ENCODE measurements at places on chromosomes 5 and 9.

- no peak for DNase-seq
These were observed 48.6 kb downstream of the PSMB7 start for GRCh38 chr9:124366476-124367220.

DNA sequence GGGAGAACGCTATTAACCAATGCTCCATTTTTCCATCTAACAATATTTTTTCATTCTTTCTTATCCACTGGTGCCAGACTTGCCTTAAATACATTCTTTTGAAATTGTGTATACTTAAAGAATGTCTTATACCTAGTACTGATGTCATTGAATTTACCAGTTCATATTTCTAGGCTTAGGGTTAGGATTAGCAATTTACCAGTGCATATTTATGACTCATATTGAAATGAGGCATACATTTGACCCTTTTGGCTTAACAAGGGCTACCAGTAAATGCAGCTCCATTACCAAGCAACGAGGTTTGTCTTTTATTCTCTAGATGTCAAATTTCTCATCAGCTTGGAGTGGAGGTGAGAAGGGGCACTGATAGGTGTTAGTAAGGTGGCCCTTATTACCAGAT lies 89.5 kb downstream of the CDH9 start:
- no peak for DNase-seq

DNA sequence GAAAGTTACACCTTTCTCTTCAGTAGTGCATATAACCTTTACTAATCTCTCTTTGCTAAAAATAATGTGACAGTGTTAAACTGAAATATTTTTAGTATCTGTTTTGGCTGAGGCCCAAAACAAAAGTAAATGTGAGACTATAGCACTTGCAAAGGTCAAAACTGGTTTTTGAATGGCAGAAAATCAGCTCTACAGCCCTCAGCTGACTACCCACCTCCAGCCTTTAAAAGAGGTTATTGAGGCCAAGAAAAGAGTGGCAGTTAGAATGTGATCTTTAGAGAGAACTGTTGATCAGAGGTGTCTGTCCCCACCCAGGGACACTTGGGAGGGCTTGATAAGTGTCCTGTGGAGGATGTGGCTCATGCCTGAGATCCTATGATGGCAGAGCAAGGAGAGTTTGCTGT lies 30.9 kb downstream of the PRKACG start:
- no peak for DNase-seq

- no peak for DNase-seq
These were observed 9.8 kb upstream of the PHYKPL start for GRCh38 chr5:178242416-178242815.

- no peak for DNase-seq
These were observed 49.4 kb downstream of the PLK2 start for GRCh38 chr5:58410441-58410840.

DNA sequence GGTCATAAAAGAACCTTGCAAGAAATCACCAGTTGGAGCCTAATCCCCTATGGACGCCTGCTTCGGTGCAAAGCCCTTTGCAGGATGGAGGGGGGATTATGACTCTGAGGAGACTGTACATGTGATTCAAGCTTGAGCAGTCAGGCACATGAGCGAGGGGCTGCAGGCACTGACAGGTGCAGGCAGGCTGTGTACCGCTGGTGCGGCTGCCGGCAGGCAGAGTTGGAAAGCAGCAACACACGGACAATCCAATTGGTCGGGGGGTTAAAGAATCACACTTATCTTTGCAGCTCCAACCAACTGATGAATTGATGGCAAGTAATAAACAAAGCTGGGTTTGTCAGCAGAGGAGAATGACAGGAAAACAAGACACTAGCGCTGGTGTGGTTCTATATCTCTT lies 5.7 kb downstream of the WHRN start:
- no peak for DNase-seq

DNA sequence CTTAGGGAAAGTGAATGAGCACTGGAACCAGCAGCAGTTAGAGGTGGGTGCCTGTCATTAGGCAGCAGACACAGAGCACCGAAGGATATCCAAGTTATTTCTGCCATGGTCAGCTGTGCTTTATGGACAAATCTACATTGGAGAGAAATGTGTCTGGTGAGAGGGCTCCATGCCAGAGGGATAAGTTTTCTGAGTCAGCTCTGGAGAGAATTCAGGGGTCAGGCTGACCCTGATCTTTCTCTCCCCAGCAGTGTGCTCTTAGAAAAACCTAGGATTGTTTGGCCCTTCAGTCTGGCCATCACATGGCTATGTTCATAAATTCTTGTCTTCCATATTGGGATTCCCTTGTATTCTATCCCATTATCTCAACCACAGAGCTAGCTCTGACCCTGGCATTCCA lies 8.9 kb upstream of the IL17B start:
- DNase-seq, result no peak

DNA sequence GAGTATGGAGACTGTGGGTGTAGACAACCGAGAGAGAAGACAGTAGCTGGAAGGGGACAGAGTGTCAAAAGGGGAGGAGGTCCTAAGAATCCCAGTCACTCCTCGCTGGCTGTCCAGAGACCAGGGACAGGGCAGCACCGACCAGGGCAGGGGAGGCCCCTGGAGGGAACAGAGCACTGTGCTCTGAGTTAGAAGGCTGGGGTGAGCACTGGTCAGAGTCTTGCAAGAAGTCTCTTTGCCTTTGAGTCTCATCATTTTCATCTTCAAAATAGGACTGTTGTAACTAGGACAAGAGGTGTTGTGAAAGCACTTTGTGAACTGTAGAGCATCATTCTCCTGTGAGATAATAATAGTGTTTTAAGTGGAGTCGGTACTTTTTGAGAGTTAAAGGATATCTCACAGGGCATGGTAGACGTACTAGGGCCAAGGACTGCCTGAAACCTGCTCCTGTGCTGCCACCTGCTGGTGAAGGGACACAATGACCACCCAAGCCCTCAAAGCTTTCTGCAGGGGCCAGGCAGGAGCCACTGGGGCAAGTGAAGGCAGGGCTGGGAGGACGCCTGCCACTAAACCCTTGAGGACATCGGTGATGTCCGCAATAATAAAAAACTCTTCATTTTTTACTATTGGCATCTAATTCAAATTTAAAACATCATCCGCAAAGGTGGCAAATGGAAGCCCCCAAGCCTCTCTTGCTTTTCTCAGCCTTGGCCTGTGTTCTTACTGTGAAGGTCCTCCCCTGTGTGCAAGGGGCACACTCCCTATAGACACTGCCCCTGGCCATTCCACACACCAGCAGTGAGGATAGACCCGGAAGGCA lies 28.2 kb downstream of the SLC6A7 start:
- peak; percentile 72 for DNase-seq

- DNase-seq, result no peak
These were observed 5.1 kb downstream of the SNX30 start for GRCh38 chr9:112755675-112756074.

Data from activated T-cell treated with anti-CD3 and anti-CD28 coated beads for 4 hours (primary cell).